ENCODE measurements at places on chromosomes 1 and 21. TPM values are rescaled to one million over a fixed set of nuclear protein-coding genes. Genes with fewer than 3 reads are reported as not detected.

Gene SELP
- total RNA-seq: not detected

Gene NR1I3
- not detected for total RNA-seq

Gene C1orf210
- 3.9 TPM for total RNA-seq

Gene SERTAD4
- 5.9 TPM for total RNA-seq

Gene RAD54L
- total RNA-seq: 33.1 TPM

Gene OR6P1
- not detected for total RNA-seq

Gene TEDDM1
- total RNA-seq: not detected

Gene LYPD8
- not detected for total RNA-seq

Gene ERO1B
- 3.5 TPM for total RNA-seq

Gene SLC30A10
- not detected for total RNA-seq

Gene CD1C
- not detected for total RNA-seq

Gene OR2T11
- total RNA-seq: not detected

Gene POGK
- 16.6 TPM for total RNA-seq

Gene FAM167B
- total RNA-seq: not detected

Gene LENEP
- 0.92 TPM for total RNA-seq

Gene MTMR11
- 9.3 TPM for total RNA-seq

Gene C1QC
- not detected for total RNA-seq

Gene LDLRAP1
- 34.5 TPM for total RNA-seq

Gene SSU72
- total RNA-seq: 103 TPM

Gene PDZK1
- 0.56 TPM for total RNA-seq

Gene CRB1
- total RNA-seq: not detected

Gene MNDA
- total RNA-seq: not detected

Gene TCHH
- not detected for total RNA-seq

Gene ASTN1
- not detected for total RNA-seq

Gene SPATA21
- not detected for total RNA-seq

Gene MYCL
- total RNA-seq: 12.2 TPM

Gene PAQR7
- total RNA-seq: 37.0 TPM

Gene WDR64
- not detected for total RNA-seq

Gene CYP4A22
- not detected for total RNA-seq

Gene RHOU
- 0.07 TPM for total RNA-seq

Gene FAAH
- 20.8 TPM for total RNA-seq

Gene PCBP3
- total RNA-seq: not detected

Gene PRAMEF8
- total RNA-seq: not detected

Gene RUNX3
- total RNA-seq: 4.6 TPM

Gene SLC22A15
- total RNA-seq: 3.3 TPM

Gene HSD3B2
- not detected for total RNA-seq

Data from airway epithelial cell (primary cell).